NCI-H187 (cell line): ENCODE measurements at places on chromosomes 3 and 15.
A peak's percentile ranks its signal among the peaks of the same experiment; 100 is the strongest.

- DNase-seq, result no peak
Observed at GRCh38 chr15:90872486-90873184, 4.2 kb downstream of the FURIN start.

DNA sequence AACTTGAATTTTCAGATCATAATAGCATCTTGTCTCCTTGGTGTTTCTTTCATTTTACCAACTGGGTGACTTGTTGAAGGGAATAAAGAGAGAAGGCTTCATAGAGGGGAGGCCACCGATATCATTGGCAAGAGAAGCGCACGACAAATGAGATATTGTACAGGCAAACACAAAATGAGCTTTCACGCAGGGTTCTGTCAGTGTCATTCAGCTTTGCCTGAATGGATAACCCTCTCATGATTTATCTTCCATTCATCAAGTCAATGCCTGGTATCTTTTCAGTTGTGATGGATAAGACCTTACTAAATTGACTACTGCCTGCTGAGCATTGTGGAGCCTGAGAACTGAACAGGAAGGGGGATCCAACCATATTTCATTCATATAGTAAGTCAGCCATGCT is 188.6 kb upstream of the EPHA3 start:
- no peak for DNase-seq

- no peak for DNase-seq
Observed at GRCh38 chr15:54208786-54209185, 230.5 kb downstream of the UNC13C start.

- no peak for DNase-seq
Observed at GRCh38 chr3:158936530-158937113, 134.8 kb downstream of the MFSD1 start.

DNA sequence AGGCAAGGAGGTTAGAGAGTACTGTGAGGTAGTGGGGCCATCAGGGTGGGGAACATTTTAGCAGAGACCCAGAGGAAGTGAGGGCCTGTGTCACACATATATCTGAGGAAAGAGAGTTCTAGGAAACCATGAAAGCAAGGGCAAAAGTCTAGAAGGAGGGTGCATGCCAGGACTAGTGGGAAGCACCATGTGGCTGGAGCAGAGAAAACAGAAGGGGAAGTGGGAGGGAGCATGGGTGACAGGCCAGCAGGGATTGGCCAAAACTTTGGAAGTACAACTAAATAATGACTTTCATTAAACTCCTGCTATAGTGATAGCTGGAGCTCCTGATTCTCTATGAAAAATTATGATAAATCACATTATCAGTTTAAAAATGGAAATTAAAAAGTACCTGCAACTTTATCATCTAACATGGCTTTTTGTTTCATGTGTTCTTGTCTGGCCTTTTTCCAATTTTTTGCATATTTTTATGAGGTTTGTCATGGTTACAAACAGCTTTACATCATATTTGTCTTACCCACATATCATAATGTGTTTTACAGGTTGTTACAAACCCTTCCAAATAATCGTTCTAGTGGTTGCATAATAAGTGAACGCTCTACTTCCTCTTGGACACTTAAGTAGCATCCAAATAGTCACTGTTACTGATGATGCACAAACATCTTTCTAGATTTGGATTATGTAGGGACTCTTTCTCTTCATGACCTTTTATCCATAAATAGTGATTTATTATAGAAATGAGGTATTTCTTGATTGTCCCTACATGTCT is 168.3 kb downstream of the NEK10 start:
- DNase-seq, result no peak

GRCh38 chr3:43539321-43539720 is 82.5 kb downstream of the ANO10 start:
- DNase-seq, result no peak

- no peak for DNase-seq
Observed at GRCh38 chr3:38137615-38138348, 679 bp upstream of the MYD88 start.

DNA sequence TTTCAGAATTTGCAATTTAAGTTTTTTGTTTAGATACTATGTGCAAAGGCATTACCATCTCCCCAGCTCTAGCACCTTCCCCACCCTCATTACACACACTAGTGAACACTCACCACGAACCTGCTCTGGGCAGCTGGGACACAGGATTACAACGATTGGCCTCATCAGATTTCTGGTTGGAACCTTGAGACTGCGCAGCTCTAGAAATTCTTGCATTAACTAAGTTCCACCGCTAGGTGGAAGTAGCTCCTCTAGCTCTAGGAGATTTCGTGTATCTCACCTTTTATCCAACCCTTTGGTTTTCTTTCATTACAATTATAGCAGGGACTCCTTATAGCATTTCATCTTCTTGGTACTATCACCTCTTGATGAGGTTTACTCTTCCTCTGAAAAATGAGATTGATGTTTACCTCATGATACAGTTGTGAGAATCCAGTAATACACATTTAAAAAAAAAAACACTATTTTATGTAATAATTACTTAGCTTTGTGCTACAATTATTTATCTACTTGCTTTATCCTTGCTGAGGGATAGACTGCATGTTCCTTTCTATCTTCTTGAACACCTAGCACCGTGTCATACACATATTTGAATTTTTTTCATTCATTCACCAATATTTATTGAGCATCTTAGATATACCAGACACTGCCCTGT is 28.7 kb upstream of the PLOD2 start:
- DNase-seq, result no peak

- DNase-seq, result no peak
Observed at GRCh38 chr3:196740481-196741248, 1.0 kb downstream of the PAK2 start.

GRCh38 chr3:186931532-186932280 is 1.4 kb downstream of the ST6GAL1 start:
- DNase-seq, result peak; percentile 18

DNA sequence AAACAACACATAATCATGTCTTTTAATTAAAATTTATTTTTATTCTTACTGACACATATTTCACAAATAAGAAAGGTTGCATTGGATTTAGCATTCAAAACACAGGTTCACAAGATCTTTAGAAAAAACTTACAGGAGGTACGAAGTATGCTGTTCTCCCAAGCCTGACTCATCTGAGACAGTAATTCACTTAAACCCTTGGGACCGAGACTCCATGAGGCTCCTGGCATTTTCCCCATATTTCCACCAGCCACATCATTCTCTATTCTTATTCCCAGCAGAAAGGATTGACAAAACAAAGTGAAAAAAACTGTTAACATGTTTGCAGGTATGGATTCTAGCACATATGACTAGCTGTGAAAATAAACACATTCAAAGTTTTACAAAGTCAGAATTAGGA is 52.6 kb downstream of the CNTN3 start:
- DNase-seq, result no peak

DNA sequence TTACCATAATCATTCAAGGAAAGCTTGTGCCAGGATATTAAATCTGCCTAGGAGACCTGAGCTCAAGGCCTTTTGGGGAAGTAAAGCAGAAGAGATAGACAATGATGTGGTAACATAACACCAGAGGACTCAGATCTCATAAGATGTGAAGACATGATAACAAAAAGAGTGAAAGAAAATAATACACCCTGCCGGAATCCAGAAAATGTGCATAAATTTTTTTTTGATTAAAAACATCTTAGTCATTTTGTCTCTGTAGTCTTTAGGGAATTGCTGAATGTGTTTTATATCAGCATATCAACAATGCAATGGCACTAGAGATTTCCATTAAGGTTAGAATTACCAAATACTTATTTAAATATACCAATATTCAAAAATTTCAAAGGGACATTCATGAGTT is 326.8 kb upstream of the ROBO1 start:
- DNase-seq, result no peak

GRCh38 chr15:37691911-37692310 is 242.5 kb upstream of the TMCO5A start:
- DNase-seq, result no peak

GRCh38 chr3:69012100-69012799 is 1.2 kb downstream of the EOGT start:
- no peak for DNase-seq

GRCh38 chr15:36742696-36743095 is 163.3 kb downstream of the CDIN1 start:
- no peak for DNase-seq
